ENCODE measurements at places on chromosomes 6 and 20.

- no peak for DNase-seq
These were observed 178.3 kb upstream of the PROKR2 start for GRCh38 chr20:5495026-5495425.

- no peak for DNase-seq
These were observed 40.1 kb upstream of the EEF1A1 start for GRCh38 chr6:73560853-73561407.

DNA sequence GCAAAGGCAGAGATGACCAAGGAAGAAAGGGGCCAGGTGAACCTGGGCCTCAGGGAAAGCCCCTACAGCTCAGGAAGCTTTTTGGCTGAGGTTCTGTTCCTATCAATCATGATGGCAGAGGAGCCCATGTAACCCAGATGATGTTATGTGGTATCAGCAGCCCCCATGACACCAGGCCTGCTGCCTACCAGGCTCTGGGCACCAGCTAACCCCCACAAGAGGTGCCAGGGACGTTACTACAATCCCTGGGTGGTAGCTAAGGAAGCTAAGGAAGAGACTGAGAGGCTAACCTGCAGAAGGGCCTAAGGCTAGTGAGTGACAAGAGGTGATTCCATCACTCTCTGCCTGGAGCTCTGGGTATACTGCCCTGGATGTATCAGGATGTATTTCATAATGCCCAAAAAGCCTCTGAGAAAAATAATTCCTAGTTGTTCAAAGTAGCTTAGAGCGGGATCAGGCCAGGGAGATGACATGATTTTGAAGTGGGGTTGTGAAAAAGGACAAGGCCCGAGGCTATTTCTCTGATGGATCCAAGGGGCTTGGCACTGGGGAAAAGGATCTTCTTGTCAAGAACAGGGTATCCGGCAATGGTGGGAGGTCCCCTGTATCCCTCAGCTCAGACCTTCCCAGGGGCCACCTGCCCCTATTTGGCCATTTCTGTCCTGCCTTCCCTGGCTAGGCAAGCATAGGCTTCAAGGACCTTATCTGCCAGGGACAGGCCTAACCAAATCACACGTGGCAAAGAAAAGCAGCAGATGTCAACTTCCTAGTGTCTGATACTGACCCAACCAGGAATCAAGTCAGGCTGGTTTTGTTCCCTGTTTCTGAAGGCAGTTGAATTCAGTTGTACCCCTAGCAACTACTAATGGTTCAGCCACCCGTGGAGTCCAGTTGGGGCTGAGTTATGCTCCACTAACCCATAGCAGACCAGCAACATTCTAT lies 41.3 kb downstream of the PANK2 start:
- DNase-seq, result no peak

- DNase-seq, result no peak
These were observed 215.1 kb upstream of the GGTLC1 start for GRCh38 chr20:24203526-24204183.

DNA sequence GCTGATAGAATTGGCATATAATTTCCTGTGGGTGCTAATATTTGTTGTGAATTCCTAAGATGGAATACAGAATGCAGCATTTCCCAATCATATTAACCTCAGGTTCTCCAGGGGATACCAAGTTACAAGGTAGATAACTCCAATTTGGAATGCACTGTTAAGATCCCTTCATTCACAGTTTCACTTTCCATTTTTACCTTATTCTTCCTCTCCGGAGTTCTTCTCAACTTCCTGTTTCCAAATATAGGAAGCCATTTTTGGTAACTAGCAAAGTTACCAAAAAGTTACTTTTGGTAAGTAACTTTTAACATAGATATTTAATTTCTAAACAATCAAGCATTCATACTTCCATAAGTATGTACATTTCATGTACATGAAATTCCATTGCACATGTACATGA lies 63.5 kb upstream of the PHACTR2 start:
- no peak for DNase-seq

DNA sequence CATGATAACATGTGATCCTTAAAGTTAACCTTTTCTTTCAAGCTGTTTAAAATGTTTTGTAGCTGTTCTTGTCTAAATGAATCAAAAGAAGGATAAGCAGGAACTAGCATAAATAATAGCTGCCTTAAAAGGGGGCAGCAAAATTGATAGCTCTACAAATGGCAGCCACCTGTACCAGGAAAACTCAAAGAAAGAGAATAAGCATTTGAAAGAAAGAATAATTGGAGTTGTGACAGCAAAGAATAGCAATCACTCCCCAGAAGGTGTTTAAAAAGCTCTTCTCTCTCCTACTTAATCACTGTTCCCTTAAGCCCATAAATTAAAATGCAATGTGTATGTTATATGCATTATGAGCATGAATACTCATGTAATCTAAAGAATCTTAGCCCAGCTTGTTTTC lies 114.6 kb downstream of the SIM1 start:
- DNase-seq, result no peak

DNA sequence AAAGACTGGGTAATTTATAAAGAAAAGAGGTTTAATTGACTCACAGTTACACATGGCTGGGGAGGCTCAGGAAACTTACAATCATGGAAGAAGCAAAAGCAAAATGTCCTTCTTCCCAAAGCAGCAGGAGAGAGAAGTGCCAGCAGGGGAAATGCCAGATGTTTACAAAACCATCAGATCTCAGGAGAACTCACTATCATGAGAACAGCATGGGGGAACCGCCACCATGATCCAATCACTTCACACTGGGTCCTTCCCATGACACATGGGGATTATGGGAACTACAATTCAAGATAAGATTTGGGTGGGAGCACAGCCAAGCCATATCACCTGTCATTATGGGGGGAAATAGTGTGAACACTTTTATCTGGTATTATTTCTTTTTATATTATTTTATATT lies 557.2 kb downstream of the EYS start:
- no peak for DNase-seq

DNA sequence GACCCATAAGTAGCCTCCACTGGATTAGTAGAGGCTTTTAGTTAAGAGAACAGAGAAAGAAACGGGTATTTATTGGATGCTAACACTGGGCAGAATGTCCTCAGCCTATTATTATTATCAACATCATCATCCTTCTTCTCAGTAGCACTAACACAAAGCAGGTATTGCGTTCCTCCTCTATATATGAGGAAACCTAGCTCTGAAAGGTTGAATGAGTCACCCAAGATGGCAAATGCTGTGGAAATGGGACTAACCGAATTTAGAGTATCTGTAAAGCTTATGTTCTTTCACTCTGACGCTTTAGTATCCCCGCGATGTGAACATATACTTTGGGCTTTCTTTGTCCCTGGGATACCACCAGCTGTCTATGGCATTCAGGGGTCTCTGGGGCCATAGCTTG lies 77.0 kb downstream of the ADTRP start:
- DNase-seq, result no peak

DNA sequence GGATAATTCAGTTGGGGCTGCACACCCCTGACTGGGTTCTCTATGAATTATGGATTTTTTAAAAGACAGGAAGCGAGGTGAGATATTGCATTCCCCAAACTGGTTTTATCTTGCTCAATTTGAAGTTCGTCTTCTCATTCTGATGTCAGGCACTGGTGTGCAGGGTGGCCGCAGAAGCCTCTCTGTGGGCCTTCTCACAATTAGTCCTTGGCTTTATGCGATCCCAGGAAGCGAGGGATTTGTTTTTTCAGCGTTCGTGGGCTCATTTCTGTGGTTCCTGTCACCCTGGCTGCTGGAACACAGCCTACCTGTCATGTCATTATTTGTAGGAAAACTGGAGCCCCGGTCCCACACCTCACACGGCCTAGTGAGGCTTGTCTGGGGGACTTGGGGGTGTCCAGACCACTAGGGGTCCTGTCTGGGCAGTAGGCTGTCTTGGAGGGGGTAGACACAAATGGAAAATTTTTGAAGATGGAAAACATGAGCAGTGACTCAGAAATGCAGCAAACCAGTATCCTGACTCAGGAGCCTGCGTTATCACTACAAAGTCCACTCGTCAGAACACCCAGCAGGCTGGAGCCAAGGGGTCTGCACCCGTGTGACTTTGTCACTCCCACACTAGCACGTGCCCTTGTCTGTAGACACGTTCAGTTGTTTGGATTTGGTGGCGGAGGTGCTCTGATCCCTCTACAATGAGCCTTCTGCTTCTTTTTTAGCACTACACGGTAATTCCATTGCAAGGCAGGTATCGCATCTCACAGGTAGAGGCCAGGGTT lies 42.2 kb downstream of the GNAS-AS1 start:
- DNase-seq, result no peak

- no peak for DNase-seq
These were observed 414.6 kb downstream of the CDH26 start for GRCh38 chr20:60372822-60373221.

DNA sequence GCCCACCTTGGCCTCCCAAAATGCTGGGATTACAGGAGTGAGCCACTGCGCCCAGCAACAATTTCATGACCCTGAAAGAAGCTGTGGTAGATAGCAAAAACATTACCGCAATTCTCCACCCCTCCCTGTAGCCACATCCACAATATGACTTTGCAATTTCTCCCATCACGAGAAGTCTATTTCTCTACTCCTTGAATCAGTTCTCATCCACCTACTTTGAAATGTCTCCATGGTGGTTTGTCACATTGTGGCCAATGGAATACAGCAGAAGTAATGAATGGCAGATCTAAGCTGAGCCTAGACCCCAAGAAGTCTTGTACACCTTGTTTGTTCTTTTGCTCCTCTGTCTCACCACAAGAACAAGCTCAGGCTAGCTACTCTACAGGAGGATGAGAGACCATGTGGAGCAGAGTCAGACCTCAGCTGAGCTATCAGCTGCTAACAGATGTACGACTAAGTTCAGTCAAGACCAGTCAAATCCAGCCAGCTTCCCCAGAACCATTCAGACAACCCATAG lies 6.3 kb downstream of the OXT start:
- no peak for DNase-seq

- no peak for DNase-seq
These were observed 120.4 kb downstream of the RNF144B start for GRCh38 chr6:18507561-18507960.

DNA sequence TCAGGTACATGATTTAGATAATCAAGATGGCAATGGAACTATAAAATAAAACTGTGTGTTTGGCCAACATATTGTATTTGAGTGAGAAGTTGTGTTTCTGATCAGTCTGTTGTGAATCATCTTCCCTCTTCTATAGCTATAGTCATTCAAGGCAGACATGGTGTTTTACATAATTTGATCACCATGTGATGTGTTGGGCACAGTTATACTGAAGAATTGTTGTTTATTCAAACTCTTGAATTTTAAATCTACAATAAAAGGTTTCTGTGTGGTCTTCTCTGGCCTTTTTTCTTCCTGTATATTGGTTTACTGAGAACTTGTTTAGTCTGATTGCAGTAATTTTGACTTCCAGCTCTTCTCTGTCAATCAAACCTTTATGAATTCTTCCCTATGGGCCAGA lies 4.4 kb downstream of the RNF182 start:
- DNase-seq, result no peak

- no peak for DNase-seq
These were observed 172.1 kb upstream of the RUNX2 start for GRCh38 chr6:45156075-45156474.

GRCh38 chr6:26474439-26474881 lies 16.7 kb downstream of the BTN2A1 start:
- DNase-seq, result no peak

DNA sequence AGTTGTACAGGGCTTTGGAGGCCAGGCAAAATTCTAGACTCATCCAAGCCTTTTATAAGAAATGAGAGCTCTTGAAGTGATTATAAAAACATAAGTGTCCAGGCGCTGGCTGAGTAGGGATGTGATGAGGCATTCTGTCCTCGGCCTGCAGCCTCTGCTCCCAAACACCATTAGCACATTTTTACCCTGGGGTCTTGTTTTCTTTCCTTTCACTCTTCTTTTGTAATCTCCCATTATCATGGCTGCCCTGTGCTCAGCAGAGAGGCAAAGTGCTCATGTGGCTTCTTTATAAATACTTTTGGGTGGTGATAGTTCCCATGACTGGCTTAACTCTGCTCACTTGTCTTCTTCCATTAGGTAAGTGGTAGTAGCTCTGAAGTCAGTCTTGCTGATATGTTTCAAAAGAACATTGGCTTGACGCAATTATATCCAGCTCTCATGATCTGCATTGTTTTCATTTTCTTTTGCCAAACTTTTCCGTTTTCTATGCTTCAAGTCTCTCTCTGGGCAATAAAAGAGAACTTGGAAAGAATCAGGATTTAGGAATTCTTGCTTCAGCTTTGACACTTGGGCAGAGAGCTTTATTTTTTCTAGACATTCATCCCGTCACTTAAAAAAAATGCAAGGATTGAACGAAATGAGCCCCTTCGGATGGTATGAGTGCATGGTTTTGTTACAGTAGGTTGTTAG lies 61.1 kb downstream of the CAP2 start:
- no peak for DNase-seq

DNA sequence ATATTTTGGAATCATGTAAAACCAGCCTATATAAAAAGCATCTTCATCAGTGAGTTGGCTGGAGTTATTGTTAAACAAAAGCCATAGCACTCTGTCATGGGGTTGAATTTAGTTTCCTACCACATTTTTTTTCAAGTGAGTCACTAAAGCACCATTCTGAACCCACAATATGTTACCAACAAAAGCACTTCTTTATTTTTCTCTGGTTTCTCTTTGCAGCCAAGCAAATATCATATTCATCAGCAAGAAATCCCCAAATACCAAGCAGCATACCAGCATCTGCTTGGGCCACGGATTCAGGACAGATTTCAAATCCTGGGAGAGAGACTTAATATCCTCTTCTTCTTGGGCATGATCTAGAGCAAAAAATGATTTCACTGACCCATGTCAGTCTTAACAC lies 441.4 kb downstream of the BCKDHB start:
- DNase-seq, result no peak

- DNase-seq, result no peak
These were observed 211.2 kb downstream of the PHACTR1 start for GRCh38 chr6:12927746-12928145.

- DNase-seq, result no peak
These were observed 835.4 kb downstream of the MAFB start for GRCh38 chr20:39853636-39854035.

GRCh38 chr6:33008944-33009861 lies at the start of gene HLA-DOA:
Gene HLA-DOA, minus strand, starts transcription at chr6:33009591.
- DNase-seq, result peak; percentile 19
